Activated T-cell treated with anti-CD3 and anti-CD28 coated beads for 48 hours (primary cell): ENCODE measurements at places on chromosomes 4 and X.
A peak's percentile ranks its signal among the peaks of the same experiment; 100 is the strongest.

- no peak for DNase-seq
These were observed 321 bp upstream of the HPRT1 start for GRCh38 chrX:134459683-134460004.

DNA sequence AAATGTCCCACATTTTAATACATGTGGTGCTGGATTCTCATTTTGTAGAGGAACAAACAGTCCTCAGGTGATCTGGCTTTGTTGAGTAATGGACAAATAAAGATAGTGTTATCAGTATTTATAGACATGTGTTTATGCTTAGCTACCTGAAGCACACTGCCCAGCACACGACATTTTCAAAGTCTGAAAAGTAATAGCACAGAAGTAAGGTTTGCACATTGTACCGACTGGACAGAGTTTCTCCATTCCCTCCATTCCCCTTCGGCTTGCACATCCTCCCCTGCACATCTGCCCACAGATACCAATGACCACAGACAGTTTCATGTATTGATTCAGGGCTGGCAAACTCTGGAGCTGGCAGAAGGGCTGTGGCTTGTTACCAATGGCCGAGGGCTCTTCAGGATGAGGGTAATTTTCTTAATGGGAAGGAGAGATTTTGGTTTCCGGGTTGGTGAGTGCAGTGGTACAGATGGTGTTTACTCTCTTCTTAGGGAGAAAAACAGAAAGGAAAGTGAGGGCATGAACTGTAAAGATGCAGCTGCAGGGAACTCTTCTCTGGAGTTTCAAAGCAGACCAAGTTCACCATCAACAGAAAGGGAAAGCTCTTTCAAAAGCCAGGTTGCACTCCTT lies 2.3 kb downstream of the GRPR start:
- no peak for DNase-seq

DNA sequence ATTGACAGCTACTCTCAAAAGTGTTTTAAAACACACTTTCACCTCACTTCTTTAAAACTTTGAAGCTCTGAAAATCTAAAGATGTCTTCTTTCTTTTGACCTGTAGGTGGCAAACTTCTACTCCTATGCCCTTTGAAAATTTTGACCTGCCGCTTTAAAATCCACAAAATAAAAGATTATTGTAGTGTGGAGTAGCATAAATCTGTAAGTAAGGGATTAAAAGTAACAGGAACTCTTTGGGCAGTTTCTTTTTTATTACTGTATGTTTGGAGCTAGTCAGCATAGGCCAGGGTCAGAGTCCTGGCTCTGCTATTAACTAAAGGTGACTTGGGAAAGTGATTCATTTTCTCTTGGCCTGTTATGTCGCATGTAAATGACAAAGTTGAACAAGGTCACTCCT lies 25.5 kb downstream of the BBS12 start:
- no peak for DNase-seq

DNA sequence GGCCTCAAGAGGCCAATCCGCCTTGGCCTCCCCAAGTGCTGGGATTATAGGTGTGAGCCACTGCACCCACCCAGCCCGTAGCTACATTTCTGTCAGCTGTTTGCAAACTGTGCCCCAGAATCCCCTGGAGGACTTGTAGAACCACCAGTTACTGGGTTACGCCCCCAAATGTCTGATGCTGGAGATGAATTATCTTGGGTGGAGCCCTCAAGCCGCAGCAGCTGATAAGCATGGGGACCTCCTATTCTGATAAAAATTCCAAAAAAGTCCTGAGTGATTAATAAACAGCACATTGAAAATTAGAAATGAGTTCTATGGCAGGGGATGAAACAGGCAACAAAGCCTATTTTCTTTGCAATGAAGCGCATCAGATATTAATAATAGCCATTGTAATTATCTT lies 105.0 kb downstream of the PTTG2 start:
- DNase-seq, result no peak

GRCh38 chr4:173046818-173047217 lies 121.8 kb upstream of the GALNT7 start:
- no peak for DNase-seq

GRCh38 chr4:157576671-157577217 lies 356.2 kb downstream of the GRIA2 start:
- DNase-seq, result no peak

DNA sequence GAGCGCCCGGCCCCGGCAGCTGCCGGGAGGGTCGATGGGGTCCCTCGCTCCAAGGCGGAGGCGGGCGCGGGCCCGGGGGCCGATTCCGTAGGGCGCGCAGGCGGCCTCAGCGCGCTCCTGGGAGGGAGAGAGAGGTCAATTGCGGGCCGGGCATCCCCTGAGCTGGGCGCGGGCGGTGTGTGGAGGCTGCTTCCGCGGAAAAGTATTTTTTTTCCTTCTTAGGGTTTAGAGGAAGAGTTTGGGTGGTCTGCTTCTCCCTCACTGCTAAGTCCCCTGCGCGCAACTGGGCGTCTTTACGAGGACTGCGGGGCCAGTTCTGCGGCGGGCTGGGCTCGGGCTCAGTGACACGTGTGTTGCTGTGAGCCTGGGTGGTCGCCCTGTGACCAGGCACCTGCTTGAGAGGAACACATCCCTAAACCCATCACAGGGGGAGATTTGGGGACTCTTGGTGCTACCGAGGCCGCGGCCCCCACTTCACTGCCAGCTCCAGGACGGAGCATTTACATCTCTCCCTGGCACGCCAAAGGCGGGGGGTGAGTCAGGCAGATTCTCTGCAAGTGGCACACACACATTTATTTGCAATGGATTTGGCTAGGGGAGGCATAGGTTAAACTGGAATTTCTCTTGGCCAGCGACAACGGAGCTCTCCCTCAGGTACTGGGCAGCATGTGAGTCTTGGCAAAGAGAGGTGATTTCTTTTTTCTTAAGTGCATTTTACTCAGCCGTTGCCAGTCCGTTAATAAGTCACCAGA lies 151.2 kb upstream of the SLC4A4 start:
- DNase-seq, result peak; percentile 6

DNA sequence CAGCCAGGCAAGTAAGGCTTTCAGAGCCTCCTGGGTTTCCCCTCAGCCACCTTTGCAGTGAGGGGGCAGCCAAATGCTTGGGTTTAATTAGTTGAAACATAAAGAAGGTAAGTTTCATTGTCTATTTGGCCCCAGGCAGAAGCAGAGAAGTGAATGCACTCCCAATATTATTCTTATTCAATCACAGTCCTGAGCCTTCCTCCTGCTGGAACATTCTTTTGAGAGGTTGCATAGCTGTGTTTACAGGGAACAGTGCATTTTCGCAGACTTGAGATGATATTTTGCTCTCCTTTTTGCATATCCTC lies 13.9 kb downstream of the SLC2A9 start:
- no peak for DNase-seq

DNA sequence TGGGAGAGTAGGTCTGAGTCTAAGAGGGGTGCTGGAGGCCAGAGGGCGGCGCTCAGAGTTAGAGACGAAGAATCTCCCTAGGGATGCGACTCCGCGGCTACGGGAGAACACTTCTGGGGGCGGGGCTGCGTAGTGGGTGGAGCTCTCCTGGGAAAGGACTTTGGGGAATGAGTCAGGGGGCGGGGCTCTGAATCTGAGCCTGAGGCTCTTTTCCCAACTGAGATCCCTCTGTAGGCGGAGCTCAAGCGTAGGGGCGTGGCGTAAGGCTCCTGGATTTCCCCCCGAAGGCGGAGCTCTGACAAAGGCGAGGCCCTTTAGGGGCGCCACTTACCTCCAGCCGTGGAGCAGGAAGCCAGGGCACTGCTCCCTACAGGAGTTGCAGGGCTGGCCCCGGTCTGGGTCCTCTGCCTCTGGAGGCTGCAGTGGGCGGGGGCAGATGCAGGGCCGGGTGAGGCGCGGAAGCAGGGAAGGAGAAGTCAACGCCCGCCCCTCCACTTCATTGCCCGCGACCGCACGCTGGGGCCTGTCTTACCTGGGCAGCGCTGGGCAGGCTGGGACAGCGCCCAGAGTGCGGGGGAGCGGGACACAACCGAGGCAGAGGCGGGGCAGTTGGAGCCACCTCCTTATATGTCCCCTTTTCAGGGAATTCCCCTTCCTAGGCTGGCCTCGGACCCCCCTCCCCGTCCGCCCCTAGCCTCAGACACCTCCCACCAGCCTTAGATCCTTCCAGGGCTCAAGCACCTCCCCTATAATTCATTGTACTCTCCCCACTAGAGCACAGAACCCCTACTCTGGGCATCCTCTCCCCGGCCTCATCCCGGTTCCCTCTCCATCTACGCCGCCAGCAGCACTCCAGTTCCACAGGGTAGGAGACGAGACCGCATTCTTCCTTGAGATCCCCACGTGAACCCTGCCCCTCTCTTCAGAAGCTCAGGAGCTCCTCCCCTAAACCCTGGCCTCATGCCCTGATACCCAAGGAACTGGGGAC lies 1.6 kb downstream of the PRICKLE3 start:
- DNase-seq, result no peak

DNA sequence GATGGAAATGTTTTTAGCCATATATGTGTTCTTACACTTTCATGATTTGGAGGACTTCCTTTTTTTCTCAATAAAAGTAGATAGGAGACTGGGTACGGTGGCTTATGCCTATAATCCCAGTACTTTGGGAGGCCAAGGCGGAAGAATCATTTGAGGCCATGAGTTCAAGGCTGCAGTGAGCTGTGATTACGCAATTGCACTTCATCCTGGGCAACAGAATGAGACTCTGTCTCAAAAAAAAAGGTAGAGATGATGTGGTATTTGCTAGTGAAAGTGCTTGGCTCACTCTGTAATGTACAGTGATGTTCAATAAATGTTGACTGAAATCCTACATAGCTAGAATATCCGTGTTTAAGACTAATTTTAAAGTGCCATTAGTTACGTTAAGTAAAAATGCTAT lies 27.4 kb downstream of the KLHL2 start:
- DNase-seq, result no peak

DNA sequence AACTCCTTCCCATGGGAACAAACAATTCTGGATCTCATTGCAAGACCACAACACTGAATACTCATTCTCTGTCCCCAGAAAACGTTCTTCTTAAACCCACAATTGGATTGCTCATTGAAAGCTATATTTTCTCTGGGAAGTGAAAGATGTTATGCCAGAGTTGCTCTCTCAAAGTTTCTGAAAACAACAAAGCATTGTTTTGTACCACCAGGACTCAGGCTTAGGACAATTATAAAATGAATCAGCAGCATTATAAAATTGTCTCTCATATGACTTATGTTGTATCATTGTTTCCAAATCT lies 26.5 kb downstream of the TFDP3 start:
- DNase-seq, result no peak

DNA sequence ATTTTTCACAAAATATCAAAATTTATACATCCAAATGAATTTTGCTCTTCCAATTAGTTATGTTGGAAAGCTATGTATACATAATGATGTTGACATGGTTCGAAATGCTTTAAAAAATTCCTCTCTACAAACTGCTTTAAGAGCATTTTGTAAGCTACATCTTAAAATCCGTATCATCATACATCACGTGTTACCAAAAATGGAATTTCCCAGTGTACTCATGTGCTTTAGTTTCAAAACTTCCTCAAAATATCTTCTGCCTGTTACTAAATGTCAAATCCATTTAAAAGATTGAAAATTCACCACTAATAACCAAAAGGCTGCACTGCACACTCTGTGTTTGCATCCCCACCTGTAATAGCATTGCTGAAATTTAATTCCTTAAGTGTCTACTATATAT lies 87.9 kb downstream of the WDFY3 start:
- DNase-seq, result no peak

DNA sequence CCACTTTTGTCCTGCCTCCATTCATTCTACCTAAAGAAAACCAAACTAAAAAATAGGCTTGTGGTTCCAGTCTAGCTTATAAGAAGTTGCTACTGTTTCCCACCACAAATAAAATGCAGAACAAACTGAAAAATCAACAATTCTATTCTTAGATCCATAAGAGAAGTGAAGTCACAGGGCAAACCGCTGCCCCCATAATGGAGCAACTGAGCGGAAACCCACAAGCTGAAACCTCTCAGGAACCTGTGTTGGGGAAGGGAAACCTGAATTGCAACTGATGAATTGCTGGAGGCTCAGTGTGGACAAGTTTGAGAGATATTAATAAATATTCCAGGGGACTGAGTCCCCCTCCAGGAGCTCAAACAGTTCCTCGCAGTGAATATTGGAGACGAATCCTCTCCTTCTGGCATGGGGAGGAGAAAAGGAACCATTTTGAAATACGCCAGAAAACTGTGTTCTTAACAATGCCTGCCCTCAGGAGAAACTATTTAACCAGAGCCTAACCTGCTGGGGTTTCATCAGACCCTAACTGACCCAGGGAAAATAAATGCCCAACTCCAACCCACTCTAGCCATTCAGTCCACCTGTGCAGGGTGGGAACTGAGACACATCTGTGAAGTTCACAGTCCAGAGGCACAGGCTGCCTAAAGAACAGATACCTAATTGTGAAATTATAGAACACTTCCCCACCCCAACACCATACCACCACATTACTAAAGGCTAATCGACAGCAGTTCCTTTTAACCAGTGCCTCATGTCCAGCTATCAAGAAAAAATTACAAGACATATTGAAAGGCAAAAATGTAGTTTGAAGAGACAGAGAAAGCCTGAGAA lies 22.8 kb upstream of the SH3RF1 start:
- DNase-seq, result no peak

- no peak for DNase-seq
These were observed 107.7 kb downstream of the FAM53A start for GRCh38 chr4:1576304-1576960.

DNA sequence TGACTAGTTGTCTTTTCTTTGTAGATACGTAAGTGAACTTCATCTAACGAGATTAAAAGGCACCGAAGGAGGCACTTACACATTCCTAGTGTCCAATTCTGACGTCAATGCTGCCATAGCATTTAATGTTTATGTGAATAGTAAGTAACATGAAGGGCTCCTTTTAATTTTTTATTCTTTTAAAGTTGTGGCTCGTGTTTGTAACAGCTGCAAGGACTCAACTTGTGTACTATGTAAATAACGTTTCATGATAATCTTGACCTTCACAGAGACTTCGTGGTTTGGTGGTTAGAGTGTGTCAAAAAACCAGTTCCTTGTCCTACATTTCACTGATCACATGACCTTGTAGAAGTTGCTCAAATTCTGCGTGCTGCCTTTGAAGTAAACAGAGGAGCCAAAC lies 51.6 kb downstream of the KIT start:
- DNase-seq, result no peak

DNA sequence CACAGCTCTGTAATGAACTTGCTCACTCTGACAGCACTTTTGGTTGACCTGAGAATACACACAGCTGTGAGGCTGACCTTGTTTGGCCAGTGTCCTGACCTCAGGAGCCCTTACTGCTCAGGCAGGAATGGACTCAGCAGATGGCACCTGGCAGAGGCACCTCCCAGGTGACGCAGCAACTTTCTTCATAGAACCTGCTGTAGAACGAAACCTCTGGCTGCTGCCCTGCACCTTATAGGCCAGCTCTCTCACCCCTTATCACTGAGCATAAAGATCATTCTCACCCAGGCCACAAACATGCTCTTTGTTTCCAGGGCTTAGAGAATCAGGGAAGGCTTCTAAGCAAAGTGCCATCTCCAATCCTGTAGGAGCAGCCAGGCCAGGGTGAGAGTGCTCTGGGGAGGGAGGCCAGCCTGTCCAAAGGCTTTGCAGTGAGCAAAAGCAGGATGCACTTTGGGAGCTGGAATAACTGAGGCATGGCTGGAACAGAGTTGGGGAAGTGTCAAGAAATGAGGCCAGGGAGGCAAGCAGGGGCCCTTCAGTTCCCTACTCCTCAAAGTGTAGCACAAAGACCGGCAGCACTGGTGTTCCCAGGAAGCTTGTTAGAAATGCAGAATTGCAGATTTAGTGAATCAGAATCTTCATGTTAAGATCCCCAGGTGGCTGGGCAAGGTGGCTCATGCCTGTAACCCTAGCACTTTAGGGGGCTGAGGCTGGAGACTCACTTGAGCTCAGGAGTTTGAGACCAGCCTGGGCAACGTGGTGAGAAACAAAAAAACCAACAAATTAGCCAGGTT lies 13.3 kb upstream of the CENPU start:
- DNase-seq, result no peak

- DNase-seq, result no peak
These were observed 76.2 kb upstream of the CD99 start for GRCh38 chrX:2614911-2615310.
